ENCODE measurements at places on chromosomes 11 and 22. TPM values are rescaled to one million over a fixed set of nuclear protein-coding genes. Genes with fewer than 3 reads are reported as not detected.

Gene CDKN1C
- polyA plus RNA-seq = 192 TPM

Gene STT3A
- polyA plus RNA-seq = 65.0 TPM

Gene RIMBP3C
- polyA plus RNA-seq = not detected

Gene PRR33
- not detected for polyA plus RNA-seq

Gene CD3G
- 0.45 TPM for polyA plus RNA-seq

DNA sequence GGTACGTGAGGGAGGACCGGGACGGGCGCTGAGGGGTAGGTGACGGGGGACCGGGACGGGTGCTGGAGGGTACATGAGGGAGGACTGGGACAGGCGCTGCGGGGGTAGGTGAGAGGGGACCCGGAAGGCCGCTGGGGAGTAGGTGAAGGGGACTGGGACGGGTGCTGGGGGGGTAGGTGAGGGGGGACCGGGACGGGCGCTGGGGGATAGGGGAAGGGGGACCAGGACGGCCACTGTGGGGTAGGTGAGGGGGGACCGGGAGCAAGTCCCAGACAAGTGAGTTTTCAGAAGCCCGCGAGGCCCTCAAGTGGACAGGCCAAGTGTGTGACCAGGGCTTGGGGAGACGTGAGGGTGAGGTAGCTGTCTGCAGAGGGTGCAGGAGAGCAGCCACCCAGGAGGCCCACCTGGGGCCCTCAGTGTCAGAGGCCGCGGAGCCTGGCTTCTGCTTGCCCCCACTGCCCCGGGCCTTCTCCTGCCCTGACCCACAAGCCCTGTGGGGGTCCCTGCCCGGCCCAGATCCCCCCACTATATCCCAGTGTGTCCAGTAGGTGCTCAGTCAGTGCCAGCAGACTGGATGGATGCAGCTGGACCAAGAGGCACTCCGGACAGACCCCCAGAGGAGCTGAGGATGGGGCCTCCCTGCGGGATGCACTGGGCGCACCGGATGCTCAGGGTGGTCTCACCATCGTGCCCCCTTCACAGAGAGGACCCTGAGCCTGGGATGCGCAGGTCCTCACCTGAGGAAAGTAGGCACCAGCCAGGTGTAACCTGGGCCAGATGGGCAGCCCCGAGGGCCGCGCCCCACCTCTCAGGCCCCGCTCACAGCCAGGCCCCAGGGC lies 44.2 kb upstream of the TH start:
- H3K4me1 ChIP-seq = no peaks in the 10 kb centered on the region
- no peak overlapping the region for H3K4me3 ChIP-seq
- no peaks in the 10 kb centered on the region for H3K27me3 ChIP-seq
- no peak overlapping the region for H3K27ac ChIP-seq

DNA sequence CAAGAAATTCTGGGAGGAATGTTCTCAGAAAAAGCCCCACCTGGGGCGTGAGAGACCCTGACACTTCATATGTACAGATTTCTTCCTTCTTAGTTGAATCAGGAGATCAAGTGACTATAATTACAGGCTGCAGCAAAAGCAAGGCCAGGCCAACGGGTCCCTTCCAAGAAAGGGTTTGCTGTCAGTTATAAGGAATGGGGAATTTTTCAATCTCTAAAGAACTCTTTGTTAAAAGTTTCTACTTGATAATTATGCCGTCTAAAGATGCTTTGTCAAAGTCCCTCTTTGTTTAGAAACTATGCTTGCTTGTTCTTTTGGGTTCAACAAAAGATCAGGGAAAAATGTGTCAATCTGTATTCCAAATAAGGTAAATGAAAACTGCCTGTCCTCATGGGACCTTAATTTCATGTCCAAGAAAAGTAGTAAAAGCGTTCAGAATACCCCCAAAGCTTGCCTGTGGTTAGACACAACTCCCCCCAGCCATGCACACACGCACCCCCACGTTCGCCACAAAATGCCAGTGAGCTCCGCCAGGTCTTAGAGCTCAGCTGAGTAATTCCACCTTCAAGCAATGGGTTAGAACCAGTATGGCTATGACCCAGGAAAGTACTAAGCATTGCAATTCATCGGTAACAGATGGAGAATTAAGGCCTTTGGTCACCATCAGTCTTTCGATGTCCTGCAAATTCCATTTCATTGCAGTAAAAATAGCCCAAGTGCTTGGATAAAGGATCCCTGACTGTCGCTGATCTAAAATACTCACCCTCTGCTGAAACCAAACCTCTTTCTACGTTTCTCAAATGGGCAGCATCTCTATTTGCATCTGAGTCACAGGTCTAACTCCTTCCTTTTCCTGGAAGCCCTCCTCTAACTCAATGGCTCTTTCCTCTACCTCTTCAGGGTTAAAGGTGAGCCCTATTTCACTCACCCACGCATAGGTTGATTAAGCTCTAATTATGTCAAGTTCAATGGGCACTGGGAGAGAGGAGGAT lies 419.2 kb upstream of the SYN3 start:
- no peak overlapping the region for H3K27ac ChIP-seq
- no peaks in the 10 kb centered on the region for H3K4me1 ChIP-seq
- no peak for DNase-seq

- H3K4me1 ChIP-seq = no peaks in the 10 kb centered on the region
- no peaks in the 10 kb centered on the region for H3K36me3 ChIP-seq
- H3K27ac ChIP-seq = no peak overlapping the region
- no peaks in the 10 kb centered on the region for H3K27me3 ChIP-seq
- H3K4me3 ChIP-seq = no peak overlapping the region
Measured at GRCh38 chr22:41364233-41364632, 17.5 kb upstream of the TEF start.

DNA sequence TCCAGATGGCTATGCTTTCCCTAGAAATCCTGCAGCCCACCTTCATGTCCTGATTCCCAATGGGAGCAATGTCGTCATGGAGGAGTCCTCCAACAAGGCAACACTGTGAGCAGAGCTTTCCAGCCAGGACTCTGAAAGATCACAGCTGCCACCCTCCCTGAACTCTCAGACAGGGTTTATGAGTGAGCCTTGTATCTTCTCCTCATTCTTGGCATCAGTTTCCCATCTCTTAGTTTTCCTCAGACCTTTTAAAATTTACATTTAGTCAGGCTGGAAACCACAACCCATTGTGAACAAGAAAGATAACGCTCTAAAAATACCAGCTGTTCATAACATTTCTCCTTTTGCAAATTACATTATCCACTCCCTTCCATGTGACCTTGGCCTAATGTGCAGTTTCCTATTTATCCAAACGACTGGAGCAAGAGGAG lies 15.6 kb upstream of the LYVE1 start:
- no peaks in the 10 kb centered on the region for H3K36me3 ChIP-seq
- DNase-seq = no peak
- no peaks in the 10 kb centered on the region for H3K4me1 ChIP-seq
- no peak overlapping the region for H3K27ac ChIP-seq

GRCh38 chr11:59437770-59438169 lies 1.5 kb downstream of the OR5A1 start:
- no peaks in the 10 kb centered on the region for H3K4me1 ChIP-seq
- no peaks in the 10 kb centered on the region for H3K36me3 ChIP-seq
- no peak overlapping the region for H3K27ac ChIP-seq
- no peak overlapping the region for H3K4me3 ChIP-seq
- no peak for DNase-seq

DNA sequence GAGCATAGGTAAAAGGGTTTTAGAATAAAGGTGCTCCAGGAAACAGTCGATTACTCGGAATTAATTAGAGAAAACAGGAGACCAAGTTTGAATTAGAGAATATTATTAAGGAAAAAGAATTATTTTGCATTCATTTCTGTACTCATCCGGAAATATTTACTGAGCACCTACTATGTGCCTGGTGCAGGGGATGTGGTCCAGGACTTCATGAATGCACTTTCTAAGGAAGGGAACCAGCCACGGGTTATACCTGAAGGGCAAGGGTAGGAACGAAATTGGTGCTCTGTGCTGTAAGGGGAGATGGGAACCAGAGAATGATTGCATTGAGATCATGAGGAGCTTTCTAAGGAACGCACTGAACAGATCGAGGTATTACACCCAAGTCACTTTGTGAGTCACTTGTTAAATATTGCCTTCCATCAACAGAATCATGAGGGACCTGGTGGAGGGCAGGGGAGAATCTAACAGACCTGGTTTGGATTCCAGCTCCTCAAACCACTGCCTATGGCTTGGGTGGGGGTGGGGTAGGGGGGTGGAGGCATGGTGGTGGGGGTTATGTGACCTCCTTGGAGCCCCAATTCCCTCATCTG lies 40.9 kb downstream of the C11orf96 start:
- H3K36me3 ChIP-seq = no peaks in the 10 kb centered on the region
- no peak overlapping the region for H3K4me3 ChIP-seq
- DNase-seq = no peak
- H3K27ac ChIP-seq = no peak overlapping the region

- H3K27me3 ChIP-seq = no peaks in the 10 kb centered on the region
- no peaks in the 10 kb centered on the region for H3K36me3 ChIP-seq
- no peak for DNase-seq
- no peak overlapping the region for H3K4me3 ChIP-seq
- no peak overlapping the region for H3K27ac ChIP-seq
- no peaks in the 10 kb centered on the region for H3K4me1 ChIP-seq
Measured at GRCh38 chr11:34251589-34251980, 106.2 kb downstream of the ABTB2 start.

DNA sequence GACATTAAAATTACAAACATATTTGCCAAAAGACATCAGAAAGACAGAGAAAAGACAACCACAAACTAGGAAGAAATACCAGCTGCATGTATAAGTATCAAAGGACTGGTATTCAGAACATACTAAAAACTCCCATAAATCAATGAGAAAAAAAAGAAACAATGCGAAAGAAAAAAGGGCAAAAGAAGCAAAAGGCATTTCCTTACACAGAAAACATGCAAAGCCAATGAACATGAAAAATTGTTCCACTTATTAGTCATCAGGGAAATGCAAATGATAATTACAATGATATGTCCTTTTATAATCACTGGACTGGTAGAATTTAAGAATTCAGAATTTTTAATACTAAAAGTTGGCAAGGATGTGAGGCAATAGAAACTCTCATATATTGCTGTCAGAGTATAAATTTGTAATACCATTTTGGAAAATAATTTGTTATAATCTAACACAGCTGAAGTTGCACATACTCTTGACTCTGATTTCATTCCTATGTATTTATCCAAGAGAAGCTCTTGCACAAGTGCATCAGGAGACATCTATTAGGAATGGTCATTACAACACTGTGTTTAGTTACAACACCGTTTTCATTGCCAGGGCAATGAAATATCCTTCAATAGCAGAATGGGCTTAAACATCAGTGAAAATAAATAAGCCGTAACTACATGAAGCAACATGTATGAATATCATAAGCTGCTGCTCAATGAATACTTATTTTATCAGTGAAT lies 279.7 kb downstream of the SWAP70 start:
- H3K27me3 ChIP-seq = no peaks in the 10 kb centered on the region
- DNase-seq = no peak
- H3K4me3 ChIP-seq = no peak overlapping the region
- H3K36me3 ChIP-seq = peaks cover 2% of the 10 kb centered on the region

GRCh38 chr11:8374716-8375115 lies 111.0 kb upstream of the LMO1 start:
- no peaks in the 10 kb centered on the region for H3K27me3 ChIP-seq
- no peak overlapping the region for H3K4me3 ChIP-seq
- no peak for DNase-seq
- H3K36me3 ChIP-seq = no peaks in the 10 kb centered on the region
- no peaks in the 10 kb centered on the region for H3K4me1 ChIP-seq

- H3K36me3 ChIP-seq = no peaks in the 10 kb centered on the region
- peaks cover 3% of the 10 kb centered on the region for H3K27me3 ChIP-seq
- no peak overlapping the region for H3K27ac ChIP-seq
- DNase-seq = no peak
- no peaks in the 10 kb centered on the region for H3K4me1 ChIP-seq
Measured at GRCh38 chr11:75762885-75763284, 5.7 kb upstream of the DGAT2 start.

- DNase-seq = no peak
- H3K4me1 ChIP-seq = no peaks in the 10 kb centered on the region
- H3K27me3 ChIP-seq = no peaks in the 10 kb centered on the region
- H3K27ac ChIP-seq = peak overlapping the region; percentile 56
Measured at GRCh38 chr11:15884141-15884540, 472.2 kb downstream of the SOX6 start.

DNA sequence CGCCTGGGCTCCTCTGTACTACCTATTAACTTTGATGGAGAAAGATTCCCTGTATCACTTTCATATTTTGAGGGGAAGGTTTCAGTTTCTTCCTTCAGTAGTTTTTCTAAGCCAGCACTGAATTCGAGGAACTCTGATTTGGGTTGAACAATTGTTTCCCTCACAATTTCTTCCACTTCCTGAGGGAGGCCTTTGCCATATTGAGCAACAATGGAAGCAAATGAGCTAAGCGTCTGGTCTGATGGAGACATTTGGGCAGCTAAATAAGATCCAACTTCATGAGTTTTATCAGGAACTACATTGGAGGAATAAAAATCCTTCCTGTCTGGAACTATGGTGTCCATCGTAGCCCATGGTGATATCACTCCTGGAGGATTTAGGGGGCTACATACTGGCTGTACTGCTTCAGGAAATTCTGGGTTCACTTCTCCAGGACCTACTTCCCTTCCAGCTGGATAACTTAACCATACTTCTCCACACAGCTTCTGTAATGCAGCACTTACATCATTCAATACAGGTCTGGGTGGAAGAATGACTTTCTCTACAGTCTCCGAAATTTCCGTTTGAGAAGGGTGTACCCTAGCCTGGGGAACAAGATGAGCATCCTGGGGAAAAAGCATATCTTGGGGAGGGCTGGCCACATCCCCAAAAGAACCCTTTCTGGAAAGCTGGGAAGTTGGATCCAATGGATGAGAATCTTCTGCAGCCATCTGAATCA lies 38.9 kb upstream of the CCDC89 start:
- no peak overlapping the region for H3K4me3 ChIP-seq
- H3K27ac ChIP-seq = no peak overlapping the region
- no peaks in the 10 kb centered on the region for H3K4me1 ChIP-seq
- H3K36me3 ChIP-seq = no peaks in the 10 kb centered on the region

DNA sequence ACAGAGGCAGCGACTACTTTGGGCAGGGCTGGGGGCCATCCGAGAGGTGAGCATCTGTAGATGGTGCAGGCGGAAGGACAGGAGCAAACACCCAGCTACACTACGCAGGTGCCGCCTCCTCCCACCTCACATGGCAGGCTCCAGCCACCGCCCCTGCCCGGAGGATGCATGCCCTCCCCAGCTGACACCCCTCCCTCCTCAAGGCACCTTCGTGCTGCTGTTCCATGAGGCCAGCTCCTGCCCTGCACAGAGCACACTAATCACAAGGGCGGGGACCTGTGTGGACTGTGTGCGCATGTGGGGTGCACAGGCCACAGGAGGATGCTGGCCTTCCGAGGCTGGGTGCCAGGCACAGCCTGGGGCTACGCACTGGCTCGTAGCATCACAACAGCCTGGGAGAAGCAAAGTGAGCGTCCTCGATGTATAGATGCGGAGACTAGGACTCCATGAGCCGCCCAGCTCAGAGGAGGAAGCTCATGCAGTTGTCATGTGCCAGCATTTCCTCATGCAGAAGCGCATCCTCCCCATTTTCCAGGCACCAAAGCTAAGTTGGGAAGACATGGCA lies 32.8 kb upstream of the HMOX1 start:
- no peaks in the 10 kb centered on the region for H3K4me1 ChIP-seq
- peaks cover 7% of the 10 kb centered on the region for H3K36me3 ChIP-seq
- H3K4me3 ChIP-seq = no peak overlapping the region
- H3K27me3 ChIP-seq = no peaks in the 10 kb centered on the region
- DNase-seq = no peak
